Common myeloid progenitor, CD34-positive (primary cell): ENCODE measurements at places on chromosomes 2 and 18.
A peak's percentile ranks its signal among the peaks of the same experiment; 100 is the strongest.

- DNase-seq, result no peak
Observed at GRCh38 chr18:76407681-76408080, 87.4 kb downstream of the ZNF516 start.

DNA sequence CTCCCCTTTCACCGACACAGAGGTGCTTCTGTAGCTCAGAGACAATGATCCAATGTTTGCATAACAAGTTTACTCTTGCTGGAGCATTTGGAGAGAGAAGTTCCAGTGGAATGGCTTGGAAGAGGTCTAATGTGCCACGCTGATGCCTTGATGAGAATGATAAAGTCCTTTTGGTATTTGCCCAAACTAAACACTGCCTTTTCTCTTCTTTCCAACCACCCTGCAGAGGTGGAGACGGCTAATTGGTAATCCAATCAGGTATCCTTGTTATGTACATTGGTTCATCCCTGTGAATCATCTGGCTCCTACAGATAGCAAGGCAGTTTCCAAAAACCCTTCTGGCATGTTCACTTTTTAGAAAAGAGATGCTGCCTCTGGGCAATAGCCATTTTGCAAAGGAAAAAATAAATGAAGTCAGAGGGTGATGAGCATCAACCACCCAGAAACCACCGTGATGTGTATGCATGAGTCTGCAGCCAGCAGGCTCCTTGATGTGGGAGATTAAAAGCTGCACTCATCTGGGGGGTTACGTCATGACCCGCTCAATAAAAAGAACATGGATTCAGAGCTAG is 40.6 kb downstream of the KIAA2012 start:
- no peak for DNase-seq

DNA sequence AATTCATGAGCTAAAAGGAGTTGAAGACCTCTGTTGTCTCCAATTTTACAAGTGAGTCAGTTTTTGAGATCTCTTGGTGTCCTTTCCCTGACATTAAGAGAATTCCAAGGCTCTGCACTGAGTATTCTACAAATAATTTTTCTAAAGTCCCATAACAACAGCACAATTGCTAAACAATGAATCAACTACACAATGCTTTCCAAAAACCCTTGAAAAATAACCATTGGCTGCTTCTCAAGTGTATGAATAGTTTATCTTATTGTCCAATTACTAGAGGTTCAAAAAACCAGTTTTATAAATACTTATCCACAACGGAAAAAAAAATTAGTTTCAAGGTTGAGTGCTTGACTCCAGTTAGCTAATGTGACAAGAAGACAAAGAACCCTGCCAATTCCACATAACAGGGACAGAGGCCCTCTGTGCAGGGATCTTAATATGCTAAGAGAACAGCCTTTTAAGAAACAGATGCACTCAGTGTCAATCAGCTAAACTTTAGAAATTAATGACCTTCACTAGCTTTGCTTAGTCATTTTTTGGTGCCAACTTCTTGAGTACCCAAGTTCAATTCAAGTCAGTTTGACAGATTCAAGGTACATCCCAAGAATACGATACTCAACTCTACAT is 266.6 kb upstream of the CYP26B1 start:
- no peak for DNase-seq

GRCh38 chr18:61173554-61173953 is 159.7 kb upstream of the CDH20 start:
- no peak for DNase-seq

GRCh38 chr2:115163572-115163971 is 721.1 kb downstream of the DPP10 start:
- DNase-seq, result peak; percentile 4

GRCh38 chr2:120659275-120659977 is 76.2 kb upstream of the GLI2 start:
- DNase-seq, result no peak

- DNase-seq, result no peak
Observed at GRCh38 chr2:191976436-191976835, 129.5 kb upstream of the CAVIN2 start.

- DNase-seq, result no peak
Observed at GRCh38 chr2:189178054-189178453, 1.5 kb downstream of the COL5A2 start.

DNA sequence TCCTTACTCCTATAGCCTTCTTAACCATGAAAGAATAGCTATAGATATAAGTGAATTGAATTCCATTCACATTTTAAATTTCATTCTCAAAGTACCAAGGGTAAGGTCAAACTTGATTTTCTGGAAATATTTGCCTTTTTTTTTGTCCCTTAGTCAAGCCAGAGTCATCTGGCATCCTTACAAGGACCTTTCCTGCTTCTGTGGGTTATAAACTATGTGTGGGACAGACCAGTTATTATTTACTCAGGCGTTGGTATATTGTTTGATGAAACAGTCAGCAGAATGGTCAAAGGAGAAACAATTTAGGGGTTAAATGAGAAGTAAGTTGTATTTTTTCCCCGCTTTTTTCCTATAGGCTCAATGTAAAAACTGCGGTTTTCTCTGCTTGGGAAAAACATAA is 1103.2 kb upstream of the ZEB2 start:
- no peak for DNase-seq

DNA sequence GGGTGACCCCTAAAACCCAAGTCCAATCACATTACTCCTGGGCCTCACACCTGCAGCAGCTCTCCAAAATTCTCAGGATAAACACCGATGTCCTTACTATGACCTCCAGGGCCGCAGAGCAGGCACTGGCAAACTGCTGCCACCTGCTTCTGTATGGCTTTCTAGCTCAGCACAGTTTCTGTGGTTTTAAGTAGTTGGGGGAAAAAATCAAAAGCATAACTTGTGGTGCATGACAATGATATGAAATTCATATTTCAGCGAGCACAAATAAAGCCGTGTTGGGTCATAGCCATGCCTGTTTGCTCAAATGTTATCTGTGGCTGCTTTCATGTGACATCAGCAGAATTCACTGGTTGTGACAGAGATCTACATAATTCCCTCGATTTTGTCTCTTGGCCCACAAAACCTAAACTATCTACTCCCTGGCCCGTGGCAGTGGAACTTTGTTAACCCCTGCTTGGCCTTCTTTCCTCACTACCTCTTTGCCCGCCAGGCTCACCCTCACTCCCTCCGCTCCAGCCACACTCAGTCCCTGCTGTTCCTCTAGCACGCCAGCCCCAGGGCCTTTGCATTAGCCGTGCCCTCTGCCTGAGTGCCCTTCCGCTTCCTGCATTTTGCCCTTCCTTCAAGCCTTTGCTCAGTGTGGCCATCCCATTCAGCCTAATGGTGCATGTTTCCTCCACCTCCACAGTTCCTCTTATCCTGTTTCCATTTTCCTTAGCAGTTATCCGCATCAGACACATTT is 108.3 kb downstream of the AGAP1 start:
- DNase-seq, result no peak

DNA sequence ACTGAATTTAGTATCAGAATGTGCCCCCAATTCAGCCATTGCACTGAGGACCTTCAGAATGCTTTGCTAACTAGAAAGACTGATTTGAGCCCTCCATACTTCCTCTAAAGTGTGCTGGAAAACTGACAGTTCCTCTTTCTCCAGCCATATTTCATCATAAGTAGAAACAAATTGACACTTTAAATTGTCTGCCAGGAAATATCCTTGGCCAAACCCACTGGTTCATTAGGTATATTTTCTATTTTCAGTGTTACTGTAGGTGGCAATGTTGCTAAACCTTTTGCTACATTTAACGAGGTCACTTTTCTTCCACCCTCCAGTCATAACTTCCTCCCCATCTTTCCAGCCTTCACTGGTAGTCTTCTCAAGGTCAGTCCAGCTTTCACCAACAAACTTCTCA is 21.5 kb downstream of the SP5 start:
- DNase-seq, result no peak

- no peak for DNase-seq
Observed at GRCh38 chr2:112272669-112273068, 2.7 kb upstream of the ZC3H6 start.

DNA sequence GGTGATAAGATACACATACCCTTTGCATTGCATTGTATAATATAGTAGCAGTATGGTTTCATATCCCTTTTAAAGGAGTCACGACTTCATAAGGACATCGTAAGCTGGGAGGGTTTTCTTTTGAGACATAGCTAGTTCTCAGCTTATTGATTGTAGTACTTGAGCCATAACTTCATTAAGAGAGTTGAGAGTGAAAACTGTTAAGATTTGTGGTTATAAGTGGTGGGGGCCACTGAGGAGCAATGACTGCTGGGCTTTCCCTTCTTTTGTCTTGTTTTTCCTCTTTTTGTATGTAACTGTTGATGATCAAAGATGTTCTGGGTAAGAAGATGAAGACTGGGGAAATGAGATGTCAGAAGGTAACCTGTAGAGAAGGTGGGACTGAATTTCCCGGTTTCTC is 11.0 kb downstream of the EIF5B start:
- no peak for DNase-seq
